ENCODE measurements at places on chromosomes 4 and X.

GRCh38 chr4:104589264-104589868 is 94.7 kb upstream of the CXXC4 start:
- DNase-seq = no peak
- H3K4me1 ChIP-seq = no peaks in the 10 kb centered on the region
- no peak overlapping the region for H3K4me3 ChIP-seq
- H3K27ac ChIP-seq = no peak overlapping the region

GRCh38 chrX:129961180-129962083 is 21.0 kb upstream of the BCORL1 start:
- H3K36me3 ChIP-seq = no peaks in the 10 kb centered on the region
- no peak overlapping the region for H3K4me3 ChIP-seq
- no peaks in the 10 kb centered on the region for H3K27me3 ChIP-seq

GRCh38 chrX:123049071-123049625 is 134.9 kb upstream of the GRIA3 start:
- no peak for DNase-seq
- no peaks in the 10 kb centered on the region for H3K27me3 ChIP-seq
- H3K36me3 ChIP-seq = no peaks in the 10 kb centered on the region
- H3K4me1 ChIP-seq = no peaks in the 10 kb centered on the region
- H3K27ac ChIP-seq = no peak overlapping the region

DNA sequence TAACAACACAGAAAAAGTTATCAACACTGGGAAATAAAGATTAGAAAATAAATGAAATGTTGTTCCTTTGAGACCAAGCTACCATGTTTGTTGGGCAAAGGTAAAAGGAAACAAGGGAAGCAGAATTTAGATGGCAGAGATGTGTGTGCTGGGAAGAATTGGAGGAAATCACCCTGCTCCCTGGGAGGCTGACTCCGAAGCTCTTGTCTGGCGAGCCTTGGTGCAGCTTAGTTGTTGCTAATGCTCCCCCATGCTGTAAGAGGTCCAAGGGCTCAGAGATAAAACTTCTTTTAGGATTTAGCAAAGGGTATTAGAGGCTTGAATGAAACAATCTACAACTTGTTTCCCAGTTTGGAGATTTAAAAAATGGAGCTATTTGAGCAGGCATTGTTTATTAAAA is 123.8 kb upstream of the DDIT4L start:
- peaks cover 11% of the 10 kb centered on the region for H3K4me1 ChIP-seq
- no peak for DNase-seq
- H3K4me3 ChIP-seq = no peak overlapping the region
- no peaks in the 10 kb centered on the region for H3K36me3 ChIP-seq
- no peaks in the 10 kb centered on the region for H3K27me3 ChIP-seq

GRCh38 chr4:149120331-149121022 is 678.3 kb upstream of the NR3C2 start:
- no peak overlapping the region for H3K4me3 ChIP-seq
- DNase-seq = no peak
- no peak overlapping the region for H3K27ac ChIP-seq
- no peaks in the 10 kb centered on the region for H3K27me3 ChIP-seq
- H3K4me1 ChIP-seq = no peaks in the 10 kb centered on the region
- H3K36me3 ChIP-seq = no peaks in the 10 kb centered on the region

- H3K36me3 ChIP-seq = no peaks in the 10 kb centered on the region
- no peaks in the 10 kb centered on the region for H3K27me3 ChIP-seq
- H3K4me3 ChIP-seq = no peak overlapping the region
- DNase-seq = no peak
These were observed 19.8 kb downstream of the MXRA5 start for GRCh38 chrX:3326681-3327080.

GRCh38 chr4:174457468-174457867 is 64.8 kb downstream of the HPGD start:
- no peaks in the 10 kb centered on the region for H3K36me3 ChIP-seq
- H3K4me1 ChIP-seq = peaks cover 4% of the 10 kb centered on the region
- no peak for DNase-seq
- no peaks in the 10 kb centered on the region for H3K27me3 ChIP-seq
- no peak overlapping the region for H3K4me3 ChIP-seq

- no peaks in the 10 kb centered on the region for H3K36me3 ChIP-seq
- no peaks in the 10 kb centered on the region for H3K4me1 ChIP-seq
- H3K27ac ChIP-seq = no peak overlapping the region
- H3K27me3 ChIP-seq = peaks cover 4% of the 10 kb centered on the region
These were observed 102.3 kb downstream of the ADRA2C start for GRCh38 chr4:3868211-3869173.

- no peak overlapping the region for H3K27ac ChIP-seq
- no peak for DNase-seq
- no peaks in the 10 kb centered on the region for H3K36me3 ChIP-seq
These were observed 32.7 kb downstream of the PF4 start for GRCh38 chr4:73948990-73949706.

- no peaks in the 10 kb centered on the region for H3K27me3 ChIP-seq
- no peaks in the 10 kb centered on the region for H3K4me1 ChIP-seq
- H3K36me3 ChIP-seq = no peaks in the 10 kb centered on the region
These were observed 100.0 kb upstream of the DIPK2B start for GRCh38 chrX:45300638-45301037.

- no peak overlapping the region for H3K27ac ChIP-seq
- no peak for DNase-seq
- no peaks in the 10 kb centered on the region for H3K27me3 ChIP-seq
These were observed 162.5 kb upstream of the ATP6AP2 start for GRCh38 chrX:40418146-40418812.

DNA sequence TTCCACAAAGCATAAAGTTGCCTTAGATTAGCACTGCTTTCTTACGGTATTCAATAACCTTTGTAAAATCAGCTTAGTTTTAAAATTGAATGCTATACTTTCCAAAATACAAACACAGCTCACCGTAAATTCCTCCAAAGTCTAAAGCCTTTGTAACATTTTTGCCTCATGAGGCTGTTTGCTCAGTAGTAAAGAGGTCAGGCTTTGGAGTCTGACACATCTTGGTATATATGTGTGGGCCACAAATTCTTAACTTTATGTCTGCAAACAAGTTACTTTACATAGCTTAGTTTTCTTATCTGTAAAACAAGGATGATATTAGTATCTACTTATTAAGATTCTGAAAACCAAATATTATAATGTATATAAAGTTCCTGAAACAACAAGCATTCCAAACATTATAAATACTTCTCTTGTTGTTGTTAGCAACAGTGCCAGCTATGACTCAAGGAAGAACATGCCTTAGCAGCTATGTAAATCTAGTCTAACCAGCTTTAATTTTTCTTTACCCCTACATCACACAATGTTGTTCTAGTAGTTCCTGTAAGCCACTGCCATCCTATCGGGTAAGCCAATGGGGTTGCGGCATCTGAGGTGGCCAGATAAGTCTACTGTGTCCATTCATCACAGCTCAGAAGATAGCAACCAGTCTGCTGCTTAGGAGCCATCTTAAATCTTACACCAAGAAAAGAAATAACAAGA is 709.0 kb downstream of the KLHL13 start:
- no peak for DNase-seq
- H3K27me3 ChIP-seq = no peaks in the 10 kb centered on the region
- no peak overlapping the region for H3K27ac ChIP-seq
- H3K36me3 ChIP-seq = no peaks in the 10 kb centered on the region

DNA sequence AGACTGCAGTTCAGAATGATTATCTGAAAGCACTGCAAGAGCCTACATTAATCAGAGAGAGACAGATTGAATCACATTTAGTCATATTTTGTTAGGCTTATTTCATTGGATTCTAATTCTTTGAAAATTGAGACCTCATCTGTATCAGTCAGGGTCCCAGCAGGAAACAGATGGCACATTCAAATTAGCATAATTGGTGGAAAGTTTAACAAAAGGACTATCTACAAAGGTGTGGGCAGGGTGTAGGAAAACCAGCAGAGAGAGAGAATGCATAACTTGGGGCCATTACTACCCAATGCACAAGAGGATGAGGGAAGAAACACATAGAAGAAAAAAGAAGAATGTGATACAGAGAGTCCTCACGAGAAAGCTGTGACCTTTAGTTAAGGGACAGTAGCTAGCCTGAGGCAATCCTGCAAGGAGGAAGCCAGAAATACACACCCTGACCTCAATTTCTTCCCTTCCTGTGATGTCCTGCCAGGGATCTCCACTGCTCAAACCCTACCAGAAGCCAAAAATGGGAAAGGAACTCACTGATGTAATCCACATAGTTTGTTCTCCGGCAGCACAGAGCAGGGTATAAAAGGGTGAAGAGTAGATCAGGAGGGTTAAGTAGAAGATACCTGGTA is 17.7 kb upstream of the XKRX start:
- no peak overlapping the region for H3K27ac ChIP-seq
- no peaks in the 10 kb centered on the region for H3K4me1 ChIP-seq
- no peak for DNase-seq
- no peaks in the 10 kb centered on the region for H3K27me3 ChIP-seq
- H3K4me3 ChIP-seq = no peak overlapping the region

- no peaks in the 10 kb centered on the region for H3K27me3 ChIP-seq
- H3K4me1 ChIP-seq = peaks cover 4% of the 10 kb centered on the region
- no peak overlapping the region for H3K4me3 ChIP-seq
- peaks cover 30% of the 10 kb centered on the region for H3K36me3 ChIP-seq
- peak overlapping the region; percentile 73 for H3K27ac ChIP-seq
These were observed 99.8 kb downstream of the KLHL8 start for GRCh38 chr4:87120411-87121162.

DNA sequence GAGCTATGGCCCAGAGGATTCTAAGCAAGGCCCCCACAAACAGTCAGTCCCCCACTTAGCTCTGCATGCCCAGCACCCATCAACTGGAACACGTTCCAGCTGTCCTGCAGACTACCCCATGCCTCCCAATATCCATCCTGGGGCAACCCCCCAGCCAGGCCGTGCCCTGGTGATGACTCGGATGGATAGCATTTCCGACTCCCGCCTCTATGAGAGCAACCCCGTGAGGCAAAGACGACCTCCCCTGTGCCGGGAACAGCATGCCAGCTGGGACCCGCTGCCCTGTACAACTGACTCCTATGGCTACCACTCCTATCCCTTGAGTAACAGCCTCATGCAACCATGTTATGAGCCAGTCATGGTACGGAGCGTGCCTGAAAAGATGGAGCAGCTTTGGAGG is 32.0 kb downstream of the LAS1L start:
- no peak overlapping the region for H3K27ac ChIP-seq
- no peaks in the 10 kb centered on the region for H3K4me1 ChIP-seq
- DNase-seq = no peak
- H3K36me3 ChIP-seq = no peaks in the 10 kb centered on the region

DNA sequence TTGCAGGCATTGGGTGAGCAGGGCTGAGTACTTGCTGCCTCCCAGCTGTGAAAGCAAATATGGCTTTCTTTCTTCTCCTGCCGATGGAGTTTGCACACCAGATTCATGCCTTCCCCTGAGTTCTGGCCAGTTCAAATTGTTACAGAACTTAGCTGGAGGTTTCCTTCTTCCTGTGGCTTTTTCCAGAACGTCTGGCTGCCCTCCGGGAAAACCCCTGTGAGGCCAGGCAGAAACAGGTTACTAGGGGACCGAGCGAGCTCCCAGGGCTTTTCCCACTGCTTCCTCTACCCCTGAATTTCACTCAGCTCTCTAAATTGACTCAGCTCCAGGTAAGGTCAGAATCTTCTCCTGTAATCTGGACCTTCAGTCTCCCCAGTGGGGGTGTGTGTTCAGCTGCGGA is 482.4 kb downstream of the C4orf33 start:
- DNase-seq = no peak
- no peak overlapping the region for H3K4me3 ChIP-seq
- no peak overlapping the region for H3K27ac ChIP-seq
- H3K4me1 ChIP-seq = no peaks in the 10 kb centered on the region
- H3K36me3 ChIP-seq = no peaks in the 10 kb centered on the region

DNA sequence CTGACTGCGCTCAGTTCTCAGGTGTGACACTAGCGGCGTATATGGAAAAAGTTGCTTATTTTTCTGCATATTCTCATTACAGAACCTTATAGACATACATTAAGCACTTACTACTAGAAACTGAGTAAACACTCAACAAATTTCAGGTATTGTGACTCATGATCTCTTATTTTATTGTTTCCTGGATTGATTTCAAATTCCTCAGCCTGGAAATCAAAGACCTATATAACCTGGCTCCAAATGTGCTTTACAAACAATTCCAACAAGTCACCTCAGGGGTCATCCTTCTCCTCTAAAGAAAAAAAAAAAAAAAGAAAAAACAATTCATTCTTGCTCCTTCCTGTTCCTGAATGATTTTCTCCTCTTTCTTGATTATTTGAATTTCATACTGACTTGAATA is 152.3 kb downstream of the ADAM29 start:
- no peaks in the 10 kb centered on the region for H3K36me3 ChIP-seq
- H3K4me1 ChIP-seq = peaks cover 3% of the 10 kb centered on the region
- no peaks in the 10 kb centered on the region for H3K27me3 ChIP-seq
- H3K4me3 ChIP-seq = no peak overlapping the region

DNA sequence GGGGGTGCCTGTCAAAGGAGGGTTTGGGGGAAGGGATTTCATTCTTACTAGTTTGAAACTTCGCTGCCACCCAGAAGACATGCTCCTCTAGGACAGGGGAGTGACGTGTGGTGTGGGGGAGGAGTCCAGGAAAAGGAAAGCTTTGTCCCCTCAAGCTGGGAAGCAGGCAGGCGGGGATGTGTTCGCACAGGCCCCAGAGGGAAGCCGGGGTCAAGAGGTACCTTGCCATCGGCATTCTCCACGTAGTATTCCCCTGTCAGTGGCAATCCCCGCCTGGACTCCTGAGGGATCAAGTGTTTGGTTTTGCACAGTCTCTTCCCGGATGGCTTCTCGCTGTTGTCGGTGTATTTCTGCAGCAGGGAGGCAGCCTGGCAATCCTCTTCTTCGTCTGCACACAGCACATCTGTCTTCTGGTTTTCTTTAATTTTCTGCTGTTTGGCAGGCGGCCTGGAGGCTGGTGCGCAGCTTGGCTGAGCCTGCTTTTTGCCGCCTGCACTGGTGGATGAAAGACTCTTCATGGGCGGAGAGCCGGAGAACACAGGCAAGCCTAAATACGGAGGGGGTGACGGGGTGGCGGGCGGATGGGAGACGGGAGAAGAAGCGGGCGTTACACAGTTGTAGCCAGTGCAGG is 35.1 kb downstream of the BCOR start:
- no peak overlapping the region for H3K4me3 ChIP-seq
- no peaks in the 10 kb centered on the region for H3K4me1 ChIP-seq
- H3K27me3 ChIP-seq = no peaks in the 10 kb centered on the region
- H3K27ac ChIP-seq = no peak overlapping the region
- peak; percentile 50 for DNase-seq

- H3K27me3 ChIP-seq = no peaks in the 10 kb centered on the region
- peak overlapping the region; percentile 25 for H3K27ac ChIP-seq
- H3K36me3 ChIP-seq = peaks cover 94% of the 10 kb centered on the region
- no peak for DNase-seq
These were observed 15.2 kb downstream of the CTBP1 start for GRCh38 chr4:1233641-1234308.

- no peaks in the 10 kb centered on the region for H3K36me3 ChIP-seq
- no peaks in the 10 kb centered on the region for H3K4me1 ChIP-seq
- H3K27me3 ChIP-seq = no peaks in the 10 kb centered on the region
- no peak for DNase-seq
These were observed 13.8 kb downstream of the USP46 start for GRCh38 chr4:52645300-52645699.

GRCh38 chr4:147732518-147733235 is 789 bp downstream of the ARHGAP10 start:
- no peaks in the 10 kb centered on the region for H3K27me3 ChIP-seq
- peak overlapping the region; percentile 80 for H3K4me3 ChIP-seq
- H3K36me3 ChIP-seq = no peaks in the 10 kb centered on the region
- H3K4me1 ChIP-seq = peaks cover 6% of the 10 kb centered on the region

- no peak overlapping the region for H3K4me3 ChIP-seq
- no peak for DNase-seq
- H3K36me3 ChIP-seq = no peaks in the 10 kb centered on the region
- no peaks in the 10 kb centered on the region for H3K4me1 ChIP-seq
- no peaks in the 10 kb centered on the region for H3K27me3 ChIP-seq
These were observed 45.6 kb upstream of the CHRNA9 start for GRCh38 chr4:40289366-40290188.
